ENCODE measurements at places on chromosomes 7 and 10.
A peak's percentile ranks its signal among the peaks of the same experiment; 100 is the strongest.

DNA sequence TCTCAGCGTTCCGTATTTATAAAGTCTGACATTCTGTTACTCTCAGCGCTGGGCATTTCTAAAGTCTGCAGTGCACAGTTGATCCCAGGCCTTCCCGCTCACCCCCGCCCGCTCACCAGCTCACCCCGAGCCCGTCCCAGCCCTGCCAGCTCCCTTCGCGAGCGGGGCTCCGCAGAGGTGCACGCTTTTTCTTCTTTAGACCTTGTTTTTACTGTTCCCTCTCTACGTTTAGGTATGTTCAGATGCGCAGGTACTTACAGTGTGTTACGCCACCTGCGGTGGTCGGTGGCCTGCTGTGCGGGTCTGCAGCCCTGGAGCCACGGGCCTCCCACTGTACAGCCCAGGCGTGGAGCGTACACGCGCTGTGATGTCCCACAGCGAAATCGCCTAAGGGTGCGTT, 28.8 kb downstream of the NKX6-2 start:
- DNase-seq: no peak

- DNase-seq: no peak
These were observed 56.8 kb downstream of the SDHAF3 start for GRCh38 chr7:97174303-97174702.

DNA sequence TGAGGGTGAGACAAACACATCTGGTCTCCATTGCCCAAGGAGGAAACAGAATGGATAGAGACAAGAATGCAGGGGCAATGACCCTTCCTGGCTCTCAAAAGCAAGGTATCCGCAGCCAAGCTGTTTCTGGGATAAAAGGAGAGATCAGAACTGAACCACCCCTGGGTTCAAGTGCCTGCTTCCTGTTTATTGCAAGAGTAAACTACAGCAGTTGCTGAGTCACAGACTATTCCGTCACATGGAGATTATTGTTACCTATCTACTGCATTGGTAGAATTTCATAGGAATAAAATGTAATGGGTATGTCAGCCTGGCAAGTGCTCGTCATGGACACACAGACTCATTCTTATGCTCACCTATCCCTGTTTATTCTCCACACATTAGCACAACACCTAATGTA, 821.6 kb downstream of the GRID1 start:
- no peak for DNase-seq

- peak; percentile 38 for DNase-seq
These were observed 131.1 kb upstream of the RSU1 start for GRCh38 chr10:16948361-16948760.

- no peak for DNase-seq
These were observed 61.0 kb downstream of the STEAP1B start for GRCh38 chr7:22438994-22439393.

GRCh38 chr10:18205098-18205834, 65.0 kb downstream of the CACNB2 start:
- no peak for DNase-seq

GRCh38 chr7:143487566-143487965, 9.9 kb downstream of the TAS2R41 start:
- no peak for DNase-seq

- DNase-seq: no peak
These were observed 9.0 kb downstream of the MTURN start for GRCh38 chr7:30143748-30144251.

DNA sequence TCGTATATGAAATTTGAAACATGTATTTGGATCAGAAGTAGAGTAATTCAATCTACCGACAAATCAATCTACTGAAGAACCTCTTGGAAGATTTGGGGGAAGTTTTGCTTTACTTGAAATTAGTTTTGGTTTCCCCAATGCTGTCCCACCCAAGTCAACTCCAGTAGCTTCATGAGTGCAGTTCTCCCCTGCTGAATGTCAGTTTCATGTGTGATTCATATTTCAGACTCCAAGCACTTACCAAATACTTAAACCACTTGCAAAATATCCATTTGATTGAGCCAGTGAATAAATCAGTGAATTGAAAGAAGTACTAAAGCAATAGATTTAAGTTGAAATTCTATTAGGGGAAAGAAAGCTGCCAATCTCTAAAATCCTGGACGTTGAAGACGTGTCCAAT, 9.3 kb downstream of the CALML5 start:
- no peak for DNase-seq

- DNase-seq: peak; percentile 12
These were observed 119.7 kb downstream of the ABLIM1 start for GRCh38 chr10:114538181-114538906.

GRCh38 chr10:96376483-96376882, 17.7 kb upstream of the OPALIN start:
- DNase-seq: no peak

DNA sequence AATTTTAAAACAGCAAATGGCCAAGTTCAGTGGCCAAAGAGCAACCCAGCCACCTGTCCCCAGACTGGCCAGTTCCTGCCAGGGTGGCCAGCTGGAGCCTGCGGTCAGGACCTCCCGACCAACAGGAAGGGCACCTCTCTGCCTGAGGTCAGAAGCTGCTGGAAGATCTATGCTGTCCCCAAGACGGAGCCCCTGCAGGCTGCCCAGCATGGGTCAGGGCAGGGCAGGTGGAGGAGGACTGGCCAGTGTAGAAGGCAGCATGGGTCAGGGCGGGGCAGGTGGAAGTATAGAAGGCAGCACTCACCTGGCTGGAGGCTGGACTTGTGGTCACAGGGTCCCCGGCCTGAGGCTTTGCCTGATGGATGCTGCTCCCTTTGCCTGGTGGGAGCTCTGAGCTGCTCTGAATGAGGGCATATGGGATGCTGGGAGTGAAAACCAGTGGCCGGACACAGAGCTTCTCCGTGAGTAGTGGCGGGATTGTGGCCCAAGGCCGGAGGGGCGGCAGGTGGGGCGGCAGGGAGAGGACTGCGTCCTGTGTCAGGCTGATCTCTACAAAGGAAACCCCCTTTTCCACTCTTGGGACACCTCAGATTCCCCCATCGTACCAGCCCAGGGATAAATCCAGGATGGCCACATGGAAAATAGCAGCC, 229.2 kb downstream of the TCERG1L start:
- no peak for DNase-seq

GRCh38 chr10:44427037-44427436, 42.1 kb upstream of the CXCL12 start:
- no peak for DNase-seq

DNA sequence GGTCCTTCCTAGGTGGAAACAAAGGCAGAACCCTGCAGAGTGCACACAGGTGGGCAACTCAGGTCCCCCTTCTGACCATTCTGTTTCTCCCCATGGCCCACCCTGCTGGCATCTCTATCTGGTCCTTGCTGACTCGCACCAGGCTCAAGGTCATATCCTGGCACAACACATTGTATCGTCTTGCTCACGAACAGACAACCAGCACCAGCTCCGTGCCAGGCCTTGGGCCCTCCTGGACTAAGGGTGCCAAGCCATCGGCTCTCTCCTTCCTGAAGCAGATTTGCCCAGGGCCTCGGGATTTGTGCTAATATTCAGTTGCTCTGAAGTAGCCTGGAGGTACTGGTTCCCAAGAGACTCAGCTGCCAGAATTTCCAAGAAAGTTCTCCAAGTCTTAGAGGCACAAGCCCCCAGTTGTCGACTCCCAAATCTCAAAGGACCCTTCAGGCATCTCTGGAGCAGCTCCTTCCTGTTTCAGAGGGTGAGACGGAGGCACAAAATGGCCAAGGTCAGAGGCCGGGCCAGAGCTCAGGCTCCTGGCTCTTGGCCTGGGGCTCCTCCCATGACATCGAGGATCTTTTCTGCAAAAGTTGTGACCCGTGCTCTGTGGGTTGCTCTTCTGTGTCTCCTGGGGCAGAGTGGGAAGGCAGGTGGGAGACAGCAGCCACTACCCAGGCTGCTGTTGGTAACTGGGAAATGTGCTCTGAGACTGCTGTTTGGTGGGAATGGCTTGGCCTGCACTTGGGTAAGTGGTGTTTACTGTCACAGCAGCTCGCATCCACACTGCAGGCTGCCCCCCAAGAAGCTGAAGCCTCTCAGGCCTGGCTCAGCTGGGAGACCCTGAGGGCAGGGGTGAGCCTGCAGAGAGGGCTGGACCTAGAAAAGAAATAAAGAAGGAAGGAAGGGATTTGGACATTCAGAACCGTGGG, 121.3 kb downstream of the RGS10 start:
- DNase-seq: no peak

GRCh38 chr7:141928845-141929195, 12.6 kb downstream of the OR9A4 start:
- no peak for DNase-seq

DNA sequence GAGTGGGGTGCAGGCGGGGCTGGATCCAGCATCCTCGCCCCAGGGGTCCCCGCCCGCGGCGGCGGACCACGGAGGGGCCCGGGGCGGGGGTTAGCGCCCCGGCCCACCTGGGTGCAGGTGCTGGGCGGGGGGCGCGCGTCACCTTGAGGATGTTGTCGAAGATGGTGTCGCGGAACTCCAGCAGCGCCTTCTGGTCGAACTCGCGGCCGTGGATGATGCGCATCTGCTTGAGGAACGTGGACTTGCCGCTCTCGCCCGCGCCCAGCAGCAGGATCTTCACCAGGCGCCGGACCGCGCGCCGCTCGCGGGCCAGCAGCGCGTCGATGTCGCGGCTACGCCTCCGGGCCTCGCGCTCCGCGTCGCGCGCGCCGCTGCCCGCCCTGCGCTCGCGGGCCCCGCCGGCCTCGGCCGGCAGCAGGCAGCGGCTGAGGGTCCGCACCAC, 376 bp downstream of the GNA12 start:
- no peak for DNase-seq

DNA sequence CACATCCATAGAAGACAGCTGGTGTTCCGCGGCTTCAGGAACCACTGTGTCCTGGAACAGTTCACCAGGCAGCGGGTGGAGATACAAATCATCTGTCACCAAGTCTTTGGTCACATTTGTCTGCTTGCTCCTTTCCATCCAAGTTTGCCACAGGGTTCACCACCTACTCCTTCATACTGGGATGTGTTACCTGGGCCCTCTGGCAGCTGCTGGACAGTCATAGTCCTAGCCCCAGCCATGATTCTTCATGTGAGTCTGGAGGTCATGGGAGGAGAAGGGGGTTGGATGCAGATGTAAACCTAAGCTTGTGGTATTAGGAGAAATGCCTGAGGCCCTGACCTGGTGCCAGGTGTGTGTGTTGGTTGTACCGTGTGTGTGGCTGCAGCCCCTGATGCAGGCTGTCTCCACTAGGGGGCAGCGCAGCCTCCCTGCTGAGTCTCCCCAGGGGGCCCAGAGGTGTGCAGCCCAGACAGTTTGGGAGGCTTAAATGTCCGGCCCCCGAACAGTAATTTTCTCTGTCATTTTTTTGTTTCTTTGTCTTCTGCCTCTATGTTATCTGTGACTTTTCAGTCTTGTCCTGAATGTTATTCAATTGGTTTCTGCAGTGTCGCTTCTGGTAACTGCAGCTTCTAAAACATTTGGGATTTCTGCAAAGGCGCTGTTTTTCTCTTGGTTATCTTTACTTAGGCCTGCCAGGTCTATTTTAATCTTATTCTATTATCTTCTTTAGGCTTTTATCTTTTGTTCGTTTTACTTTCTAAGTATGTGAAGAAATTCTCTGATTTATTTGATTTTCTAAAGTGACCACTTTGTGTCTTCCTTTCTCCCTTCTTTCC, 14.8 kb downstream of the NPS start:
- DNase-seq: no peak

DNA sequence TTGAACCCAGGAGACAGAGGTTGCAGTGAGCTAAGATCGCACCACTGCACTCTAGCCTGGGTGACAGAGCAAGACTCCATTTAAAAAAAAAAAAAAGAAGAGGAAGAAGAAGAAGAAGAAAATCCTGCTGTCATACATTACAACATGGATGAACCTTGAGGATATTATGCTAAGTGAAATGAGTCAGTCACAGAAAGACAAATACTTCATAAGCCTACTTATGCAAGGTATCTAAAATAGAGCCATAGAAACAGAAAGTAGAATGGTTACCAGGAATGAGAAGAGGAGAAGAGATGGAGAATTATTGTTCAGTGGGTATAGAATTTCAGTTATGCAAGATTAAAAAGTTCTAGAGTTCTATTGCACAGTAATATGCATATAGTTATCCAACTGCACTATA, 466.5 kb downstream of the PLXNA4 start:
- no peak for DNase-seq

DNA sequence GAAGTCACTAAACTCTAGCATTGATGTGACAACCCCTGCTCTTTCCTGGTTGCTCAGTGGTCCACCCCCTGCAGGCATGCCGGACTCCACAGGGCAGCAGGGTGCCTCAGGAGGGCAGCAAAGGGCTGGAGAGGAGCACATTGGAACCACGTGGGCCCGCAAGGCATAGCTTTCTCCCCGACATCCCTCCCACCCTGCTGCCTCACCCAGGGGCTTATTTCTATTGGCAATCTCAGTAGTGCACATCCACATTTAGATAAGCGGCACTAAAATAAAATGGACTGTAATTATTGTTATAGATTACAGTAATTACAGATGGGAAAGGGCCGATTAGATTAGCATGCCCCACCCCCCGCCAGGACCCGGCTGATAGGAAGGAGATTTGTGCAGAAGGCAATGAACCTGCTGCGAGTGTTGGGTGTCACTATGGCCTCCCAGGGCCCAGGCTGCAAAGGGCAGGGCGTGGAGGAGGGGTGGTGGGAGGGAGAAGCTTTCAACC, 580.1 kb downstream of the GRID1 start:
- no peak for DNase-seq

- DNase-seq: peak; percentile 8
These were observed at the start of gene ECHDC3 for GRCh38 chr10:11742009-11742778. Gene ECHDC3 (plus strand): TSS chr10:11742382. CDS start chr10:11742577, 195 bp downstream.

GRCh38 chr7:7439564-7439963, 96.1 kb downstream of the COL28A1 start:
- DNase-seq: no peak

- no peak for DNase-seq
These were observed 56.8 kb upstream of the WDR11 start for GRCh38 chr10:120794390-120794789.

DNA sequence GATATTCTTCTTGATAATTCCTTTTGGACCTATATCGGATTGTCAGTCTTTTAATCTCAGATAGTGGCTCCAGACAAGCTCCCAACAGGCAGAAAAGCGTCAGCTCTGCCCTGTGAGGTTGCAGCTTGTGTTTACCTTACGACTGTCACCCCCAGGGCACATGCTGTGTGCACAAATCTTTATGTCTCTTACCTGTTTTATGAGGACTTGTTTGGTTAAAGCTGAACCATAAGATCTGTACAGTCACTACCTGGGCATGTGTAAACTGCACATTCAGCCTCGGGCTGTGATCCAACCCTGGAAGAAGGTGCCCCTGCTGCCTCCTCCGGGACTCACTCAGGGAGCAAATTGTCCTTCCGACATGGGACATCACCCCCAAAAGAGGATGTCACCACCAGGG, 119.8 kb downstream of the GALNT17 start:
- no peak for DNase-seq

DNA sequence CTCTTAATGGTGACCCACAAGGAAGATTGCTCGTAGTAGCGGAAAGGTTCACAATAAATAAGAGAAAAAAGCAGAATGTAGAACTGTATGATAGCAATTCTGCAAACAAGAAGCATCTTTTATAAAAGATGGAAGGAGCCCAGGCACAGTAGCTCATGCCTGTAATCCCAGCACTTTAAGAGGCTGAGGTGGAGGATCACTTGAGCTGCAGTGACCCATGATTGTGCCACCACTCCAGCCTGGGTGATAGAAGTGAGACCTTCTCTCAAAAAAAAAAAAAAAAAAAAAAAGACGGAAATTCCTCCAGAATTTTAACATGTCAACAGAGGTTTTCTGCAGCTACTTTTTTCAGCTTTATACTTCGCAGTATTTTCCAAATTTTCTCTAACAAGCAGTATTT, 13.2 kb downstream of the GATAD1 start:
- no peak for DNase-seq

All from effector memory CD8-positive, alpha-beta T cell (primary cell).